ENCODE measurements at places on chromosomes 1 and 21.

DNA sequence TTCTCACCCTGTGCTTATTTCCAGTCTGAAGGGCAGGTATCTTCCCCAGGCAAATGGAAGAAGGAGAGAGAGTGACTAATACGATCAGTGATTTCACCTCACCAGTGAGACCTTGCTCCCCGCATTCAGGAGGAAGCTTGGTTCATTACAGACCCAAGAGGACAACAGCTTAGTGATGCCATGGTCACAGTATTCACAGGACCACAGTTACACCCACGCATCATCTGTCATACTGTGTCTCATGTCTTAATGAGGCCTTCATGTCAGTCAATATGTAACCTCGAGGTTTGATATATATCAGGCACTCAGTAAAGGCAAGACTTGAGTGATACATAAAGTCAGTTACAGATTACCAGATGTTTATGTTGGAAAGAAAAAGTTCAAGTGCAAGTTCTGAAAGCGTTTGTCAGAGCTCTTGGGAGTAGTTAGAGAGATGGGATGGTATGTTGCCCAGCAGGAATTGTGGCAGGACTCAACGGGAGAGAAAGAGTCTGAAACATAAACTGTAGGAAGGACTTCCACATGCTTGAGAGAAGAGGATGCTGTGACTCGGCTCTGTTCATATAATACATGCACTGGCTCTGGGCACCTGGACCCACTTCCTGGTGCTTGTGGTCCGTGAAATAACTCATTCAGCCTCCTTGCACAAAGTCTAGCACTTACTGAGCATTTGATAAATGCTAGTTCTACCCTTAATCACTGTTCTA lies 33.3 kb downstream of the GNPAT start:
- no peak for DNase-seq

DNA sequence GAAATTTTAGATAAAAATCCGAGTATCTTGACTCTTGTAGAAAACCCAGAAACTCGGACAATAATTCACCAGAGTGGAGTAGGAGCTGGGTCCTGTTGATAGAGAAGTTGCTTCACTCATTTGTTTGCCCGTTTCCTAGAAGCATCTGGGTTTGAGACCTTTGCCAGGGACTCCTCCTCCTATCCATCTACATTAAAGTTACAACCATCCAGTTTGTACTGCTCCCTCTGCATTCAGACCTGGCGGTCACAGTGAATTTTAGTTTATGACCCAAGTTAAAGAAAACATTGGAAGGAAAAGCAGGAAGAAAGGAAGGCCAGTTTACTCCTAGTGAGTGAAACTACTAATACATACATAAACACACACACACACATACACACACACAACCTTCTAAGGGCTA lies 64.6 kb downstream of the CLDN17 start:
- DNase-seq = no peak

- DNase-seq = no peak
These were observed 65.9 kb downstream of the SLC66A1 start for GRCh38 chr1:19377812-19378718.

- no peak for DNase-seq
These were observed 7.9 kb downstream of the PLPP3 start for GRCh38 chr1:56571448-56571847.

DNA sequence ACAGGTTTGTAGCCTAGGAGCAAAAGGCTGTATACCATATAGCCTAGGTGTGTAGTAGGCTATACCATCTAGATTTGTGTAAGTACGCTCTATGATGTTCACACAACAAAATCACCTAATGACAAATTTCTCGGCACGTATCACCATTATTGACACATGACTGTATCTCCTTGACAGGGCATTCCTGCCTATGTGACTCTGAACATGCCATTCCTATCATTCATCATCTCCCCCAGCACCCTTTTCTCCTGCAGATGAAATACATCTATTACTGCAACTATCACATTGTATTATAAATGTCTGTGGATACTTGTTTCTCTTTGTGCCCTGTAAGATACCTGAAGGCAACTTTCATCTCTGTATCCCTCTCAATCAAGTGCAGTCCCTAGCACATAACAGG lies 29.9 kb downstream of the TP53BP2 start:
- no peak for DNase-seq

DNA sequence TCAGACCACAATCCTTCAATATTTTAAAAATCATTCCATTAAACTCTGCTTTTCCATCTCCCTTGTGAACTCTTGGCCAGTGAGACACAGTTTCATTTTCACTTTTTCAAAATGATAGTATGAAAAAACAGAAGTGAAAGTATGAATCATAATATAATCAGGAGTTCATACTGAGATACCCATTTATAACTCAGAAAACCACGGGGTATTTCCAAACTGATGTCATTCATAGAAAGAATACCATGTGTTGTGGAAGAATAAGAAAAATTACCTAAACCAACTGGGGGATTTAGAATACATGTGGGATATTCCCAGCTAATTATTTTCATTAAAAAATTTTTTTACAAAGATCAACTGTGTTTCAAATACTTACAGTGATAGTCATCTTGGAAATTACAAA lies 149.9 kb downstream of the MRPL39 start:
- no peak for DNase-seq

DNA sequence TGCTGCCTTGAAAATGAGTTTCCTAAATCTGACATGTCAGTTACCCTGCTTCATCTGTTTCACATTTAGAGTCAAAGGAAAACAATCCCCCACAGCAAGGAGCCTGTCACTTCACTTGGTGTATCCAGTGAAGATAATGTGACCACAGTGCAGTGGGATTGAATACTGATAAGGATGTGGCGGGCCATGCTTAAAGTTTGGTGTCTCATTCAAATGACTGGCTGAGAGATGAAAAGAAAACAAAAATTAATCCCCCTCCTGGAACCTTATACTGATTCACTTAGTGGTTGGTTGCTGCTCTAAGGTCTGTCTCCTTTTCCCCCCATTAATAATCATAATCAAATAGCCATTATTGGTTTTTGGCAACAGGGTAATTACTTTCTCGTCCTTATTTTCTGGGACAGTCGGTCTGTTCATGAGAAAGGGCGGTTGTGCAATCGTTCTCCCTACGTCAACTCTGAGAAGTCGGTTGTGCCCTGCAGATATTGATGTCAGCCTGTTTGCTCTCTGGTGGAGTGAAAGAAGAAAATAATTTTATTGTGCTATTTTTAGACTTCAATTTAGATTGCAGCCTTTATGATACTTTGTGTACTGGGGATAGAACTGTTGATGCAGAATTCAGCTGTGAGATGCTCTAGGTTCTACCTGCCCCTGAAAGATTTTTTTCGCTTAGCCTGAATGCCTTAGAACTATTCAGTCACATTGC lies 360.2 kb downstream of the DISC1 start:
- DNase-seq = no peak

- peak; percentile 75 for DNase-seq
These were observed 29.9 kb upstream of the RPTN start for GRCh38 chr1:152188673-152189591.

DNA sequence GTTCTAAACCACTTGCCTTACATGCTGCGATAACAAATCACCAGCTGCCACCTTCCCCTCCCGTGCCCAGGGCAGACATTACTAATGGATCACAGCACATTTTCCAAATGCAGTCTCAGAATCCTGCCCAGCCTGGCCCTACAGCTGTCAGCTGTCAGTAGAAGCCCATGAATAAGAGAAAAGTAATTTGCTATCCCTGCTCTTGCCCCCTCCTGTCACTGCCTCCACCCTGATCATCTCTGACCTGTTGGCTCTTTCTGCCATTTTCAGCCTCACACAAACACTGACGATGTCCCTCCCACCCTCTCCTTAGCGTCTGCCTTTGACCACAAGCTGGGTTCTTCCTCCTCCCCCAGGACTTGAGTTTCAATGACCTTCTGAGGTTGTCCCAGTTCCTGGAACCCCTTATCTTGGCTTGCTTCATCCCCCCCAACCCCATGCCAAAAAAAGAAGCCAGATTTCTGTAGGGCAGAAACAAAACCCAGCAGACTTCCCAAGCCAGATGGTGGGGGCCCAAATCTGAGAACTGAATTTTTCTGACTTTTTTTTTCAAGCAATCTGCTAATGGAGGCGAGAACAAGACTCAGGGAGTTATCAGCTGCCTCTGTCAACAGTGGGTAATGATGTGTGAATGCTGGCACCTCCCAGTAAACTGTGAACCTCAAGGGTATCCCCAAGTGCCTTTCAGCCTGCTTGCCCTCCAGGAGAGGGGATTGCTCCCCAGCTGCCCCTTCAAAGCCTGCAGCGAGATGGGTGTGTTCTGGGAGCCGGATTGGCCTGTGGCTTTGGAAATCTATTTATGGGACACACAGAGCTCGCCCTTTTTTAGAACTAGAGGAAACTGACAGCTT lies 216.5 kb upstream of the VAMP3 start:
- no peak for DNase-seq
